Calu3 (cell line): ENCODE measurements at places on chromosomes 7 and 10. TPM values are rescaled to one million over a fixed set of nuclear protein-coding genes. Genes with fewer than 3 reads are reported as not detected.

DNA sequence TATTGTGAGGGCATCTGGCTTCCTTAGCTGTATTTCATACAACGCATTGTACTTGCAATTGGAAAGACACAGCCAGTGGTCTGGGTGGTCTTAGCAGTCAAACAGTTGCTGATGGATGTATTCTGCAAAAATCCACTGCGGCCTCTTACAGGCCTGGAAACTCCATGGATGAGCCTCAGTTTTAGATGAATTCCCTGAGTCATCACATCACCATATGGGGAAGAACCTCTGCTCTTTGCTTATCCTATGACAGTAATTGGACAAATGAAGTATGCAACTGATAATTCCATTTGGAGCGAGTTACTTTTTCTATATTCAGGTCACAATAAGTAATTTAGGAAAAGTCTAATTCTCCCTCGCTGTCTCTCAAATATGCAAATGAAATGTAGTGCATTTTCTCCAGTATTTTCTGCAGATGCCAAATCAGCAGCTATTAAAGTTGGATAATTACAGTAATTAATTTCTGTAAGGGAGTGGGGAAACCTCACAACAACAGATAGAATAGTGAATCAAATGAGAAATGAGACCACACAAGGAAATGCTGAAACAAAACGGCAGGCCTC lies 78.8 kb downstream of the WDFY4 start:
- H3K36me3 ChIP-seq = no peaks in the 10 kb centered on the region
- peaks cover 83% of the 10 kb centered on the region for H3K27me3 ChIP-seq
- no peak overlapping the region for H3K27ac ChIP-seq
- no peak for DNase-seq
- H3K4me1 ChIP-seq = no peaks in the 10 kb centered on the region
- H3K4me3 ChIP-seq = no peak overlapping the region

GRCh38 chr10:23015021-23015707 lies 80.2 kb upstream of the MSRB2 start:
- no peak for DNase-seq
- no peak overlapping the region for H3K4me3 ChIP-seq
- H3K27me3 ChIP-seq = peaks cover 27% of the 10 kb centered on the region
- H3K27ac ChIP-seq = no peak overlapping the region

DNA sequence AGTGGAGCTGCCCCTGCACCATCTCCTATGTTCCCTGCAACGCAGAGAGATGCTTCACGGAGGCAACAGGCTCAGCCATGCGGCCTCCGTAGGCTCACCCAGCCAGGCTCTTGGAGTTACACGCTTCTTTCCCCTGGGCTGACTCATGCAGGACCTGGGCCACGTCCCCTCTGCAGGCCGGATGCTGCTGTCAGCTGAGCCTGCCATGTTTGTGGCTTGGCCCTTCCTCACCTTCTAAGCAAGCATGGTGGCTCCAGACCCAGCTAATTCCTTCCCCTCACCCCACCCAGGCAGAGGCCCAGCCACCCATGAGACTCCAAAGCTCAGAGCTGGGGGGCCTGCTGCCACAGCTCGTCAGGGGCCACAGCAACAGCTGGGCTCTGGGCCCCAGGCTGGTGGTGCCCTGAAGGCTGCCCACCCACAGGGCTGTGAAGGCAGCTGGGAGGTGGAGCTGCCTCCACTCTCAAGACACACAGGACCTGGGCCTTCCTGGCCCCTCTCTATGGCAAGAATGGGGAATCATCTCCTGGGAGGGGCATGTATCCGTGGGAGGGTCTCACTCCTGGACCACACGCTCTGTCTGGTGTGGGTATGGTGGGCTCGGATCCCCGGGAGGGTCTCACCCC lies 219.6 kb downstream of the ELFN1 start:
- no peaks in the 10 kb centered on the region for H3K4me1 ChIP-seq
- peaks cover 6% of the 10 kb centered on the region for H3K36me3 ChIP-seq

GRCh38 chr7:47337531-47337930 lies 244.4 kb downstream of the TNS3 start:
- H3K4me3 ChIP-seq = no peak overlapping the region
- H3K27ac ChIP-seq = no peak overlapping the region
- no peaks in the 10 kb centered on the region for H3K4me1 ChIP-seq

DNA sequence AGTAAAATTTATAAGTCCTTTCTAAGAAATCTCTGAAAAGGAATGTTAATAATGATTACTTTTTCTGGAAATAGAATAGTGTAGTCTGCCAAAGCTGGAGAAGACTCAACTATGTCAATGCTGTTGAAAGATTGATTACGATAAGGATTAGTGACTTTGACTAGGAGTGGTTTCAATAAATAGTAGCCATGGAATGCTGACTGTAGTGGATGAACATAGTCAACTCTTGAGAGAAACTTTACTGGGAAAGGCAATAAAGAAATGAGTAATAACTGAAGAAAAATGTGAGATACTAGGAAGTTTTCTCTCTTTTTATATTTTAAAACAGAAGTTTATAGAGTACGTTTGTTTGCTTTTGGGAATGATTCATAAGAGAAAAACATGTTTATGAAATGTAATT lies 105.0 kb upstream of the CDK13 start:
- no peak overlapping the region for H3K4me3 ChIP-seq
- DNase-seq = no peak
- no peaks in the 10 kb centered on the region for H3K36me3 ChIP-seq

Gene ABCB4
- total RNA-seq = not detected in 2 replicates

Gene GRID2IP
- total RNA-seq = 1.2 and 1.4 TPM in 2 replicates

Gene ADIRF
- total RNA-seq = 2.2 TPM in 1 of 2 replicates, not detected in the other

Gene TACC2
- total RNA-seq = 24.4 and 26.5 TPM in 2 replicates
